ENCODE measurements at places on chromosomes 5 and 9.

- DNase-seq: peak; percentile 14
Measured at GRCh38 chr9:93473411-93473810, 20.0 kb upstream of the FAM120AOS start.

GRCh38 chr9:68836788-68837187 is 131.7 kb downstream of the PIP5K1B start:
- no peak for DNase-seq

- DNase-seq: no peak
Measured at GRCh38 chr9:18947892-18948339, 85.1 kb downstream of the SAXO1 start.

- peak; percentile 19 for DNase-seq
Measured at GRCh38 chr9:107898761-107899160, 409.2 kb upstream of the KLF4 start.

DNA sequence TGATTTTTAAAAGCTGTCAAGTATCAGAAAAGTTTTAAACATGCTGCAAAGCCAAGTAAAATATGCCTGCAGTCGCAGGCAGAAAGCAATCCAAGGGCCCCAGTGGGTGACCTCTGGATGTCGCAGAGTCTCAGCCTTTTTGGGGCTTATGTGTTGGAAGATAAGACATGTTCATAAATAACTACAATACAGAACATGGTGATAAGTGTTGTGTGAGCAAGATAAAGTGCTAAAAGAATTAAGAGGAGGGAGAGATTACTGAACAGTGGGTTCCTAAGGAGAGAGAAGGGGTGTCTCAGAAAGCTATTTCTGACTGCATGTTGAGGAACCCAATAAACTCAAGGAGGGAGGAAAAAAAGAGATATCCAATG is 78.9 kb upstream of the ADRB2 start:
- no peak for DNase-seq

- DNase-seq: peak; percentile 25
Measured at GRCh38 chr5:65395526-65396155, 86.1 kb downstream of the ADAMTS6 start.

DNA sequence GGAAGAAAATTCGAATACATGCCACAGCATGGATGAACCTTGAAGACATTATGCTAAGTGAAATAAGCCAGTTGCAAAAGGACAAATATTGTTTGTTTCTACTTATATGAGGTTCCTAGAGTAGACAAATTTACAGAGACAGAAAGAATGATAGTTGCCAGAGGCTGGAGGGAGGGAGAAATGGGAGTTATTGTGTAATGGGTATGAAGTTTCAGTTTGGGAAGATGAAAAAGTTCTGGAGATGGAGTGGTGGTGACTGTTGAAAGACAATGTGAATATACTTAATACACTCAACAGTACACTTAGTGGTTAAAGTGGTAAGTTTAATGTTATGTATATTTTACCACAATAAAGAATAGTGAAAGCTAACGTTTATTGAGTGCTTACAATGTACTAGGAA is 99.6 kb upstream of the SLC44A1 start:
- DNase-seq: no peak

DNA sequence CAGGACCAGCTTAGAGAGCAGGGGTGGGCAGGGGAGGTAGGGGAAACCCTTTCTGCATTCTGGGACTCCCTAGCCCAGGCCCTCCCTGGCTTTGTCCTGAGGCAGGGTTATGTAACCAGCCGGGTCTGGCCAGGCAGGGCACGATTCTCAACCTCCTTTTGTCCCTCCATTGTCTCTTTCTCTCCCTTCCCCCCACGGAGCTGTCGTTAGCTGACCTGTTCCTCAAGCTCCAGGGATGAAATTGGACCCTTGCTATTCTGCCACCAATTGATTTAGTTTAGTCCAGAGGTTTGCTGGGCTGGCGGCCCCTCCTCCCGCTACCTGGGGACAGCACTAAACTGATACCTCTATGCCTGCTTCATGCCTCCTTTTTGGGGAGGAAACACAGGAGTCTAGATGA is 9.4 kb upstream of the NDST1 start:
- no peak for DNase-seq

DNA sequence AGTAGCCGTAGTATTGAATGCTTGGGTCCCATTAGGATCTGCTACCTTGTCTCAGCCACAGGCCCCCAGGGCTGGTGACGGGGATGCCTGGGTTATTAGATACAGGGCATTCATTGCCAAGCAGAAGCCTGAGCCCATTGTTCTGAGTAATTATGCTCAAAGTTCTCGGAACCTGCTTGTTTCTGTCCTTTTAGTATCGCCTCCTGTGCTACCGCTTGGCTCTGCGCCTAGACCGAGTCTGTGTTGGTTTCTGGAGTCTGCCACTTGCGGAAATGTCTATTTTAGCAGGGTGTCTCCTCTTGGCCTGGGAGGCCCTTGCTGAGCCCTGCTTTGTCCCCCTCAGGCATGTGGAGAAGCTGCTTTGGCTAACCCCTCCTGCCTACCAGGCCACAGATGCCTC is 506.1 kb downstream of the BNC2 start:
- no peak for DNase-seq

GRCh38 chr5:105034401-105034763 is 1471.8 kb upstream of the NUDT12 start:
- DNase-seq: peak; percentile 20

DNA sequence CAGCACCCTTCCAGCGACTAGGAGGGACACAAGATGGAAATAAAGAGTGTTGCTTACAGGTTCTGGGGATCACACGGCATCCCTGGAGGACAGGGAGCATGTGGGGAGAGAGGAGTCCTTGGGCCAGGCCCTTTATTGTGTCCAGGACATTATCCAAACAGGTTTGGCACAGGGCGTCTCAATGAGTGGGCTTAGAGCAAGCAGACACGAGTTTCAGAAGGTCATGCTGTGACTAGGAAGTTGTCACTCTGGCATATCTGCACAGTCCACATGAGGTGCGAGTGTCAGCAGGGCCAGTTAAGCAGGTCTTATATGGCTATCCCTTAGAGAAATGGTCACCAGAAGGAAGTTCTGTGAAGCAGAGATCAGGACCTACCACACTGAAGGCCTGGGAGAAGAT is 174.5 kb upstream of the OTULINL start:
- no peak for DNase-seq

DNA sequence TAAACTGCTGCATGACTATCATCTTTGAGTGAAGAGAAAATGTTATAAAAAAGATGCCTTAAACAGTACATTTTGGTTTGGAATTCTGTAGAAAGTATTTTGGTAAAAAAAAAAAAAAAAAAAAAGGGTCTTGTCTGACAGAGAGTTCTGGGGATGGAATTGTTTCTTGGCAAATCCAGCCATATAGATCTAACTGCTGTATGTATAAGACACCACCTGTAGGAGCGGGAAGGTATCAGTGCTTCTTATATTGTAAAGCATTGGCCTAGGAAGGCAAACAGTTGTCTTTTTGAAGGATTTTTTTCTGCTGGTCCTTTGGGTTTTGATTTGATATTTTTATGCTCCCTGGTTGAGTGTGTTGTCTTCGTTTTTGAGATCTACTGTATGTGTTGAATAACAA is 2.8 kb downstream of the PURA start:
- DNase-seq: no peak

DNA sequence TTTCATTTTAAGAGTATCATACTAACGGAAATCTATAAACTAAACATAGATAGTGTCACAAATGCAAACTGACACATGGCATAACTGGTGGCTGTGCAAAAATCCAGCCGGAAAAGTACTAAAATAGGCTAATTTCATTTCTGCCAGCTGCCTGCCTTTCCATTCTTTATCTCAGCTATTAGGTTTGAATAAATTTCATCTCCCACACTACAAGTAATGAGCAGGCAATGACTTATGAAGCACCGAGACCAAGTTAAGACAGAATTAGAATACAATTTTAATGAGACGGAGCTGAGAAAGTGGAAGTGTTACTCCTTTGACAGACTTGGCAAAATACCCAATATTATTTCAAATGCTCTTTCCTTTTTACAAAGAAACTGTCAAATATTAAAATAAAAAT is 258.8 kb upstream of the ZNF608 start:
- DNase-seq: no peak

GRCh38 chr5:53211799-53212198 is 102.2 kb upstream of the MOCS2 start:
- DNase-seq: peak; percentile 67

GRCh38 chr9:414595-414994 is 199.9 kb downstream of the DOCK8 start:
- no peak for DNase-seq

DNA sequence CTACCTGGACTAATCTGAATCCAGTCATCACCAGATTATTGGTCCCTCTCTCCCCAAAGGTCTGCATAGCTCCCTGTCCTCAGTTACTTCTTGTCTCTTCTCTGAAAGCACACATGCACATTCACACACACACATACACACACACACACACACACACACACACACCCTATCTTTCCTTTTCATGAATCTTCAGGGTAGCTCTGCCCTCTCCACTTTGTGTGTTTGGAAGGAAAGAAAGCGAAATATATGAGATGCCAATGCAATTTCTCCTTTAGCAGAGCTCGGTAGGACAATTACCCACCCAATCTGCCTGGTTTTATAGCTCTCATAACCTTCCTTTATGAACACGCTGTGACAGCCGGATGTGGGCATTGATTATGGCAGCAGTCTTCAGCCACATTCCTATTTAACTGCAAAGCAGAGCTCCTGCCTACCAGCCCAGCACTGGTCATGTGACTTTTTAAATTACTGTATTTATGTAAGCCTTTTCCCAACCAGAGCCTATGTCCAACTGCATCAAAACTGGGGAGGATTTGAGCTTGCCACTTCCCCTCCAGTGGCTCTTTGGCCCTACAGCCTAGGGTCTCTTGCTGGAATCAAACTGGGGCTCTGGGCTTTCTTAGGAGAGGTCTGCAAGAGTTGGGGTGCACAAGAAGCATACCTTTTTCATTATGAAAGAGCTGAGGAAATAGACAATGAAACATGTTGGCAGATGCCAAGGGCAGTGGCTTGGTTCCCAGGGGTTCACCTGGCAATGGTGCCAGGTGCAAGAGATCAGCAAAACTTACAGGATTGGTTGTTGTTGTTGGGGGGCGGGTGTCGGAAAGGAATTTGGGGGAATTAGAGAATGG is 20.8 kb upstream of the MATR3 start:
- DNase-seq: peak; percentile 47

DNA sequence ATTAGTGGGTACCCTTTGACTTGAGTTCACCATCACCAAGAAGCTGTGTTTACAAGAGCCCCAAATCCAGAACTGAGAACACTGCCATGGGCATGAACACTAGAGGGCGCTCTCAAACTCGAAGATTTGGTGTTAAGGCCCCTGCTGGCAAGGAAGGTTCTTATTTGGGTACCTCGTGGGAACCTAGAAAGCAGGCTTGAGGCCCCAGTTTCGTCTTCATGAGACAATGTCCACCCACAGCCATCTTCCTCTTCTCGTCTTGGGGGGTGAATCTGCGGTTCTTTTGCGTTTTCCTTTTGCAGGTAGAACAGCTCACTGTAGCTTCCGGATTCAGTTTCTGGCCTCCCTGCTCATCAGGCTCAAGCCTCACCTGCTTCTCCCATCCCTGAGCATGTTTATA is 184.0 kb downstream of the SEMA5A start:
- peak; percentile 48 for DNase-seq

DNA sequence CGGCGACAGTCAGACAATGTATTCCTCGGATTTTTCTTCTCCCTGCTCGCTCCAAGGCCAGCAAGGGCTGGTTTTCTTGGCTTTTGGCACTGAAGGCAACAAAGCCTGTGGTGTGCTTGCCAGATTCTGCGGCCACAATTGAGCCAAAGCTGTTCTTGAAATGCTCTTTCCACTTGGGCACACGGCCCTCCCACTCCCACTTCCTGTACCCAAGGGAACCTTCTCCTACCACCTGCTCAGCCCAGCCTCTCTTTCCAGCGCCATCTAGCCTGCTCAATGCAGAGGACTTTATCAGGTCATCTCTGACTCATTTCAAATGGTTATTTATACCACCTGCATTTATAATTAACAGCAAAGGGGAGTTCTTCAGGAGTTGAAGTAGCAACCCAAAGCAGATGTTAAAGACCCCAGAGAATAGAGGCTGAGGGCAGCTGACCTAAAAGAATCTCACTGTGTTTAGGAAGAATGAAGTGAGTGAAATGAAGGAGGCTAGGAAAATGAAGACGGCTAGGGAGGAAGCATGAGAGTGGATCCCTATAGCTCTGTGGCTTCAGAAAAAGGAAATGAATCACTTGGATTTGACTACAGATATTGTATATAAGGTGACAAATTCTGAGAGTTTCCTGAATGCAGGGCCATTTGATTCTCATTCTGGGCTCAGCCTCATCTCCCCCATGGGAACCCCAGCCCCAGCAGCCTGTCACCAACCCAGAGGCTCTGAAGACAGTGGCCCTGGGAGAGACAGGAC is 439.0 kb downstream of the ENC1 start:
- DNase-seq: peak; percentile 63

Data from fibroblast of skin of right biceps (primary cell).